GM13976 (cell line): ENCODE measurements at places on chromosomes 7 and 10.

GRCh38 chr7:92932450-92932849, 96.1 kb upstream of the CDK6 start:
- DNase-seq: no peak

DNA sequence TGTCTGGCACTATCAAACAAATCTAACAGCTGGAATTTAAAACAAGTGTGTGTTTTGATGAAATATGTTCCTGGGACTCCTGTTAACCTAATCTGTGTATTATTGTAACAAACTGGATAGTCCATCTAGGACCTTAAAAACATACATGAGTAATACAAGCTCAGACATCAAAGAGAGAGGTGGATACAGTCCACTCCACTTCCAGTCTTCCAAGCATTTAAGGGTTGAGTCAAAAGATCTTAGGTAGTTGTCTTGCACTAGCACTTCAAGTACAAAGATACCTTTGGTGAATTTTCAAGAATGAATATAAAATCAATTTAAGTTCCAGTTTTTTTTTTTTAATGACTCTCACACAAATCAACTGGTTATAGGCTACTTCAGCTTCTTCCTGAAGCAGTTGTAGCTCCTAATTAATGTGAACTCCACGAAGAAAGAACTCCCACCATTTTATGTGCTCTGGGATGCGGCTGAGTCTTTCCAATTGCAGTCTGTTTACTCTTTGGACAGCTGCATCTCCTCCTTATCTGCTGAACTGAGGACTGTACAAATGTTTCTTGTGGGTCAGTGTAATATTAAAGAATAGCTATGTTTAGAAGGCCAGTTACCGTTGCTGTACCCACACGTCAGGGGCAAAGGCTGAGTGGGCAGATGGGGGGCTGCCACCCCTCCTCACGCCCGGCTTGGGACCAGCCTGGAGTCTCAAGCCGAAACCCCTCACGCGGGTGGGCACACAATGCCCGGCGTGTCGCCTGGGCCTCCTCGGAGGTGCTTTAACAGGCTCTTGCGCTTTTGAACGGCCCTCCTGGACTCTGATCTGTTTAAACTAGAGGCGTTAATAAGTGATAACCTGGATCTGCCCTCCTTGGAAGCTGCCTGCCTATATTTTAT, 2.9 kb upstream of the IGF2BP3 start:
- no peak for DNase-seq

DNA sequence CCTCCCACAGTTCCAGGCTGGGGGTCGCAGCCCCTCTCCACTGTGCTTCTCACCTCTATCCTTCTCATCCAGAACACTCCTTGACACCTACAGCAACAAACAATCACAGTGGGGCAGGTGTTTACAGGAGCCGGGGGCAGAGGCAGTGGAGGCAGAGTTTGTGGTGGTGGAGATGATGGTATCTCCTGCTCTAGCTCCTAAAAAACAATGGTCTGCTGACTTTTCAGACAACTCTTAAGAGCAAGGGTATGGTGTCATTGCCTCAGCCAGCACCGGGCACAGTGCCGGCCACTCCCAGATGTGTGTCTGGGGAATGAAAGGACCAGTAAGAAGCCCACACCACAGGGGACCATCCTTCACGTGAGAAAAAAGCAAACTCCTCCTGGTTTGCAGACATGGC, 36.3 kb upstream of the ANTXRL start:
- DNase-seq: no peak

DNA sequence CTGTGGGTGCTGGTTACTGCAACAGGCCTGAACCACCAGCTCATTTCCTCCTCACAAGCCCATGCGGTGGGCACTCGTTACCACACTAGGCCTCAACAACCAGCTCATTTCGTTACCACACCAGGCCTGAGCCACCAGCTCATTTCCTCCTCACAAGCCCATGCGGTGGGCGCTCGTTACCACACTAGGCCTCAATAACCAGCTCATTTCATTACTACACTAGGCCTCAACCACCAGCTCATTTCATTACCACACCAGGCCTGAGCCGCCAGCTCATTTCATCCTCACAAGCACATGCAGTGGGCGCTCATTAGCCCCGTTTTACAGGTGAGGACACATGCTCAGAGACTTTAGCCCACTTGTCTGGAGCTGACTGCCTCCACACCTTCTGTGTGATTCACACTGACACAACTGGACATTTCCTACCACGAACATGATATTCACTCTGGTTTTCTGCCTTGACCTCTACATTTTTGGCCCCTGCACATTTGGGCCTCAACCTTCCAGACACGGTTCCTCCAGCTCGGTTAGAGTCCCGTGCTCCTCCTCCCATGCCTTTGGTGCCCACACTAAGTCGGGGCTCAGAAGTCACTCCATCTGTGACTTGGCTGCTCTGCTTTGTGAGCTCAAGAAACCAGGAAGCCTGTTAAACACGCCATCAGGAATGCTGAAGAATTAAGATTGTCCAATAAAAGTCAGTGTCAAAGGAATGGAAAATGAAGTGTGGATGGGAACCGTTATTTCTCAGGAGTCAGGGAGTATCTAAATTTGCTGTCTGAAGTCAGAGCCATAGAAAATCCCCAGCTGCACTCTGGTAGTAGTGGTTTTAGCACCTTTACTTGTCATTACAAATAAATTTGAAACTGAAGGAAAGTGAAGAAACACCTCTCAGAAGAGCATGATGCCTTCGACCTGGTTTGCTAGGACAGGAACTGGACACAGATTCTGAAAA, 55.8 kb upstream of the LANCL2 start:
- peak; percentile 67 for DNase-seq

DNA sequence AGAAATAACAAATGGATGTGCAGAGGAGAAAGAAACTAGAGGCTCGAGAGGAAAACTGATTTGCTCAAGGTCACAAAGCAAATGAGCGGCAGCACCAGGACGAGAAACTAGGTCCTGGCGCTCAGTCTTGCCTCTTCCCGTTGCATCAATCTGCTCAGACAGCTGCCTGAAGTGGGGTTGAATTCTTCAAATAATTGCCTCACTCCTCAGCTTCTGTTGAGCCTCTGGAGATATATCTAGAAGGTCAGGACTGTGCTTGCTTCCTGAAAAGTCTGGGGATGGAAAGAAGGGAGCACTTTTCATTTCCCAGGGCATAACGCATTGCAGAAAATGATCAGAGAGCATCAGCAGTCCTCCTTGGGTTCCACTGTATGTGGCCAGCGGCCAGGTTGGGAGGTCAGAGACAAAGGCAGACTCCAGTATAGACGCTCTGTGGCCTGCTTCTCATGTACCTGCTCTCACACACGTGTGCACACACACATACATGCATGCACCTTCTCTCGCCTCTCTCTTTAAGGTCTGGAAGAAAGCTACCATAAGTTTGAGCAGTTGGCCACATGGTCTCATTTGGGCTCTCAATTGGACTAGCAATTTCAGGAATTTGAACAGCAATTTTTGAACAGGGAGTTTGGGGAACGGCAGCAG, 83.7 kb upstream of the DUSP5 start:
- no peak for DNase-seq

GRCh38 chr7:99141841-99142726, 1.8 kb downstream of the SMURF1 start:
- DNase-seq: peak; percentile 49

- no peak for DNase-seq
These were observed 104.4 kb upstream of the ANLN start for GRCh38 chr7:36285276-36285675.

DNA sequence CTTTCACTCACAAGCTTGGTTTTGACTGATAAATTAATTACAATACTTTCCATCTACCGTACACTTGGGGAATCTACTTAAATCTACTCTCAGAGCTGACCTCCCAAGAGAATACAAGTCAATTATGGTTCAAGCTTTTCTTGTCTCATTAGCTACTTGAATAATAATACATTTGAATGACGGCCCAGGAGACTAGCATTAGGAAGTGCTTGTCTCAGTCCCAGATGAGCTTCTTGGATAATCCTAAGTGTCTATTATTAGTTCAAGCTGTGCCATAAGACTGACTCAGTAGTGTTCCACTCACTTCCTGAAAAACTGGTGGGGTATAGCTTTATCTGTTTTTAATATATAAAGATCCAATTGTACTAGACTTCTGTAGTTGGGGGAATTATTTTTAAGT, 100.2 kb downstream of the GNAT3 start:
- DNase-seq: no peak

GRCh38 chr10:65320236-65321026, 1605.4 kb upstream of the LRRTM3 start:
- no peak for DNase-seq

- DNase-seq: no peak
These were observed 16.6 kb upstream of the PTN start for GRCh38 chr7:137360087-137360679.

- no peak for DNase-seq
These were observed 60.2 kb upstream of the DDC start for GRCh38 chr7:50625360-50625759.

- DNase-seq: no peak
These were observed 175.3 kb downstream of the MBL2 start for GRCh38 chr10:52597189-52597863.

DNA sequence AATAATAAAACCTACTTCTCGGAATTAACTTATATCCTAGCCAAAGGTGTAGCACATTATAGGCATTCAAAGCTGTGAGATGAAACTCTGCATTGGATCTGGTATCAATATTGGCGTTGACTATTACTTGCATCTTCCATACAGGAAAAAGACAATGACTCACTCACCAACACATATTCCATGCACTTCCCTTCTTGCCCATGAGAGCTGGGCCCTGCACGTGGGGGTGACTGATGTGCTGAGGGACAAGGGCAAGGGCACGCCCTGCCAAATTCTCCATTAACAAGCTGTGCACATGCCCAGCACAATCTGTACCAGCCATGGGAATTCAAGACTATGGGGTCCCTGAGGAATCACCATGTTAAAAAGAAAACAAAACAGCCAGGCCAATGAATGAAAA, 188.1 kb upstream of the PDE1C start:
- DNase-seq: no peak

GRCh38 chr7:88111140-88111743, 108.6 kb downstream of the SRI start:
- DNase-seq: peak; percentile 23

DNA sequence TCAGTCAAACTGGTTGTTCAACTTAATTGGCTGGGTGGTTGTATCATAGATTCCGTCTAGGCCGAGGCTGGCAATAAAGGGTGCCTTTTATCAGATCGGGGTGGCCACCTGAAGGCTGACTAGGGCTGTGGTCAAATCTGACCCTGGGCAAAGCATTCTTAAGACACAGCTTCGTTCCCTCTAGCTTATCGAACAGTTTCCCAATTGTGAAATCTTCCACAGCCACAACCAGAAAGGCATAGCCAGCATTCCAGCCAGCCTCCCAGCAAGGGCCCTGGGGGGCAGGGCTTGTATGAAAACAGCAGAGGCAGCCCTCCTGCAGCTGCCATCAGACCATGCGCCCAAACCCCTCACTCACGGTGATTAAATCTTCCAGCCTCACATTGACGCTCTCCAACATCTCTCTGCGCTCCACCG, 42.5 kb upstream of the TMEM213 start:
- no peak for DNase-seq

GRCh38 chr10:67011981-67012380, 86.1 kb downstream of the LRRTM3 start:
- no peak for DNase-seq

DNA sequence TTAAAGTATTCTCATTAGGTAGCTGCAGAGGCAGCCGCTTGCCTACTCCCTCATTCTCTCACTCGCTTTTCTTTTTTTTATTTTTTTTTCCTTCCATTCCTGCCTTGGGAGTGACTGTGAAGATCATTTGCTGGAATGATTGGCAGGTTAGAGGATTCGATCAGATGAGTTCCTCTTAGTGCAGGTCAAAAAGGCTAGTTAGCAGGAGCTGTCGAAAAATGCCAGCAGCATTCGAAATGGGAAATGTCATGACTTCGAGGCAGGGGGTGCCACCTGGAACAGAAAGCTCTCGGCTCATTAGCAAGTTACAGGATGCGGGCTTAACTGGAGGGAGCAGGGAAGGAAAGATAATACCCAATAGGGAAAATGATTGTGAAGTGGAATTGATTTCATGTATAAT, 137.5 kb upstream of the FZD1 start:
- DNase-seq: no peak

- DNase-seq: no peak
These were observed 44.5 kb upstream of the SPOCK2 start for GRCh38 chr10:72132854-72133253.

- DNase-seq: no peak
These were observed 25.8 kb downstream of the PRTFDC1 start for GRCh38 chr10:24926557-24926956.
